ENCODE measurements at places on chromosomes 2 and 18.

- DNase-seq = no peak
These were observed 22.8 kb downstream of the GLI2 start for GRCh38 chr2:120758181-120759144.

DNA sequence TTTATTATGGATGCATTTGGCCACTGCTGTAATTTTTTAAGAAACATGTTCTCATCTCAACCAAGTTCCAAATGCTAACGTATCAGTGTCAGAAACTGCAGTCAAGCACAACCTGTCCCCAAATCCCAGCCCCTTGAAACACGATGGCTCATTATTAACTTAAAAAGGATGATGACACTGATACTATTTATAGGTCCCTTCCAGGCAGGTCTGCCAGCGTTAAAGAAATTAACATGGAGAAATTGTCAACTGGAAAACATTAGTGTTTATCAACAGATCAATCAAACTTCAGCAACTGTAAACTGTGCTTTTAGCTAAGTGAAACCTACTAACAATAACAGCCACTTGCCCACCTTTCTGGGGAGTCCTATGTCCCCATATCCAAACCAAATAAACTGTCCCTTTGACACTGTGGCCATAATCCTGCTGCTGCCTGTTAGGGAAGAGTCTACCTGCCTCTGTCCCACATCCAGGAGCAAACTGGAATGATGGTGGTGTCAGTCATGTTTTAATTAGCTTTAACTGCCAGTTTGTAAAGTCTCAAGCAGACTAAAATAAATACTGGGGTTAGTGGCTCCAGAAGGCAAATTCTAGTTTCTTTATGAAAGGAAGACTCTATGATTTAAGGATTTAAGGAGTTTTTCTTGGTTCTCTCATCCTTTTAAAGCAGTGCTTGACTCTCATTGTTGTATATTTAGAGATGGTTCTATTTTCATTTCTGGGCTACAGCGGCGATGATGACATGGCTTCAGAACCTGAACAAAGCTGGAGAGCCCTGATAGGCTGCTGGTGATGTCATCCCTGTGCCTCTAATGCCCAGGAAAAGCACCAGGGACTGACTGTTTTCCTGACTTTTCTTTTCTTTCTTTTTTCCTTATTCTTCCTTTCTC is 583.6 kb upstream of the PIK3C3 start:
- no peak for DNase-seq

DNA sequence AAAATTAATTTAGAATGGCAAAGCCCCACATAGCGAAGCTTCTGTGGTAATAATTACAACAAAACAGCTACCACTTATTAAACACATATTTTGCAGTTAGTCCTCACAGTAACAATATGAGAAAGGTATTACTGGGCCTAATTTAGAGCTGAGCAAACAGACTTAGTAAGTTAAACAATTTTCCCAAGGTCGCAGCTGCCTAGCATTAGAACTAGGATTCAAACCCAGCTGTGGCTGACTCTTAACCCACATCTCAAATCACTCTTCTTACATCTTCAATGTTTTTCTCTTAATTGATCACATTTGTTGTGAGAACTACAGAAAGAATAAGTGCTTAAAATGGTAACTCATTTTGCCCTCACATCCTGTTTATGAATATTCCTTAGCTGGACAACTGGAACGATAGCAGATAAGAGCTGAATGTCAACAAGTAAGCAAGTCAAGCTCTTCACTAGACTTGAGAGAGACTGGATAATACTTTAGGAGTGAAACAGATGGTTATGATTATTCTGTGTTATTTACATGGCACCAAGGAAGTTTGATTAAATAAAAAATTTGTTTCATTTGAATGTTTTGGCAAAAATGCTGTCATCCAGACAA is 59.4 kb upstream of the TMEM17 start:
- no peak for DNase-seq

- DNase-seq = no peak
These were observed 84.6 kb downstream of the PLCL1 start for GRCh38 chr2:197889041-197889440.

DNA sequence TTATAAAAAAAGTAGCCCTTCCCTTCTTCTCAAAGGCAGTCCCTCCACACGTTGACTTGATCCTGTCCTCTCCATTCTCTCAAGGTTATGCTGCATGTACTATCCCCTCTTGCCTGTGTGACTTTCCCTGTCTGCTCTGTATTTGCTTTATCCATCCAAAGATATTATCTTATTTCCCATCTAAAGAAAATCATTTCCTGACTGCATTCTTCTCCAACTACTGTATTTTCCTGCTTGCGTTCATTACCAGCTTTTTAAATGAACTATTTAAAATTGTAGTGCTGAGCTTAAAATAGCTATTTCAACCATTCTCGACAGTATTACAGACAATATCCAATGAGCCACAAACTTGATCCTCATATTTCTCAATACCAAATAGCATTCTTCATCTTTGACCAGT is 716.0 kb upstream of the REG3G start:
- DNase-seq = no peak

DNA sequence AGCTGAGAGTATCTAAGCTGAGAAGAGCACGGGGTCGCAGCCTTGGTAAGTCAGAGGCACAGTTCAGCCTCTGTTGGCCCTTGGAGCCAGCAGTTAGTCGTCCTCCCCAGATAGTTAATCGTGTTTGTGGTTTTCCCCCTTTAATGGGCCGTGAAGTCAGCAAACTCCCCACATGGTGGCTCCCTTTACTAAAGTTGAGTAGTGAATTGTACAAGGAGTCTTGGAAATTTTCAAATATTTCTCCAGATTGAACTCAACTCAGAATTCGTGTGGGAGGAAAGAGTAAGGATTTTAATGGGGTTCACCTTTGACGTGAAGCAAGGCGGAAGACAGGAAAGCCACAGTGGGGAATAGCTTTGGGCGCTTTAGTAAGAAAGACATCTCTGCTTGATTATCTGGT is 2.4 kb upstream of the ADCYAP1 start:
- no peak for DNase-seq

GRCh38 chr18:62981566-62981965 is 266.2 kb downstream of the PHLPP1 start:
- no peak for DNase-seq

DNA sequence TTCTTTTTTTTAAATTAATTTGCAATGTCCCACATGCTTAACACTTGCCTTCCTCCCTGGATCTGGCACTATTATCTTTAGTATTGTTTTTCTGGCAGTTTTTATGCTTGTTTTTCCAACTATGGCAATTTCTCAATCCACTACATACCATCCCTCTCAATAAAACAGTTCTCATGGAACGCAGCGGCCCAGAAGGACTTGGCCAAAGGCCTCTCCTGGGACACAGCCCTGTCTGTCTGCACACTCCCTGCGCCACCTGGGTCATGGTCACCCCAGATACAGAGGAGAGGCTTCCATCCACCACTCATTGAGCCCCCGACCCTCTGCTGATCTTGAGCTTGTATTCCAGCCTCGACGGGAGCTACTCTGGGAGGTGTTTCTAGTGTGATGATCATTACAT is 91.2 kb downstream of the TWIST2 start:
- no peak for DNase-seq

GRCh38 chr2:620004-620403 is 57.2 kb downstream of the TMEM18 start:
- DNase-seq = no peak

DNA sequence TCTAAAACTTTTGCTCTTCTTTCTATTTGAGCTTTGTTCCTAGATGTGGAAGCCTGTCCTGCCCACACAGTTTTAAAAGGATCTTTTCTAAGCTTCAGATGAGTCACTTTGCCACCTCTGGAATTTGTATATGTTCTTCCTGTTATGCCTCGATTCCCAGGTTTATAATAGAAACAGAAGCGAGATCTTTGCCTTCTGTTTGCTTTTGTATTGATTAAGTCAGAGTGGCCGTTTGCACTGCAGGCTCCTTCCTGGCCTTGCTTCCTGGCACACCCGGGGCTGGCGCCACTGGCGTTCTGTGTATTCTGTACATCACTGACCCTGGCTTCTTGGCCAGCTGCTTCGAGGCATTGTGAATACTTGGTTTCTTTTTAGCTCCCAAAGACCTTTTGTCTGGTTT is 91.8 kb downstream of the MTCL1 start:
- no peak for DNase-seq

DNA sequence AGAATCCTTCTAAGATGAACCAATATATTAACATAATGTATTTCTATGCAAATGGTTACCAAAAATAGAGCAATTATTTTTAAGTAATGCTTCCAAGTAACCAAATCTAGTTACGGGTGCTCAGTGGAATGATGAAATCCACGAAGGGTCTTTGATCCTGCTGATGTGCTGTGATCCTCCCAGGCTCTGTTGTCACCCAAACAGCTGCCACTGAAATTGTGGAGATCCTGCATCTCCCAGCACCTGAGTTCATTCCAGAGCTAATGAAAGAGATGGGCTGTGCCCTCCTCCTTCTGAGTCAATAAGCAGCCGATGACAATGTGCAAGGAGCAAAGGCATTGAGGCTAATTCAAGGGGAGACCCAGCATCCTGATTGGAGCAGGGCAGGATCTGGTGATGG is 362.4 kb upstream of the SOX11 start:
- no peak for DNase-seq

DNA sequence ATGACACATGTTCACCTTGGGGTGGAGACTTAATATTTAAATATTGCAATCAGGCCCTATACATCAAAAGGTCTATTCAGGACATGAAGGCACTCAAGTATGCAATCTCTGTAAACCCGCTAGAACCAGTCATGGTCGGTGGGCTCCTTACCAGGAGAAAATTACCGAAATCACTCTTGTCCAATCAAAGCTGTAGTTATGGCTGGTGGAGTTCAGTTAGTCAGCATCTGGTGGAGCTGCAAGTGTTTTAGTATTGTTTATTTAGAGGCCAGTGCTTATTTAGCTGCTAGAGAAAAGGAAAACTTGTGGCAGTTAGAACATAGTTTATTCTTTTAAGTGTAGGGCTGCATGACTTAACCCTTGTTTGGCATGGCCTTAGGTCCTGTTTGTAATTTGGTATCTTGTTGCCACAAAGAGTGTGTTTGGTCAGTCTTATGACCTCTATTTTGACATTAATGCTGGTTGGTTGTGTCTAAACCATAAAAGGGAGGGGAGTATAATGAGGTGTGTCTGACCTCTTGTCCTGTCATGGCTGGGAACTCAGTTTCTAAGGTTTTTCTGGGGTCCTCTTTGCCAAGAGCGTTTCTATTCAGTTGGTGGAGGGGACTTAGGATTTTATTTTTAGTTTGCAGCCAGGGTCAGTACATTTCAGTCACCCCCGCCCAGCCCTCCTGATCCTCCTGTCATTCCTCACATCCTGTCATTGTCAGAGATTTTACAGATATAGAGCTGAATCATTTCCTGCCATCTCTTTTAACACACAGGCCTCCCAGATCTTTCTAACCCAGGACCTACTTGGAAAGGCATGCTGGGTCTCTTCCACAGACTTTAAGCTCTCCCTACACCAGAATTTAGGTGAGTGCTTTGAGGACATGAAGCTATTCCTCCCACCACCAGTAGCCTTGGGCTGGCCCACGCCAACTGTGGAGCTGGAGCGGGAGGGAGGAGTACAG is 108.1 kb downstream of the XRCC5 start:
- no peak for DNase-seq

DNA sequence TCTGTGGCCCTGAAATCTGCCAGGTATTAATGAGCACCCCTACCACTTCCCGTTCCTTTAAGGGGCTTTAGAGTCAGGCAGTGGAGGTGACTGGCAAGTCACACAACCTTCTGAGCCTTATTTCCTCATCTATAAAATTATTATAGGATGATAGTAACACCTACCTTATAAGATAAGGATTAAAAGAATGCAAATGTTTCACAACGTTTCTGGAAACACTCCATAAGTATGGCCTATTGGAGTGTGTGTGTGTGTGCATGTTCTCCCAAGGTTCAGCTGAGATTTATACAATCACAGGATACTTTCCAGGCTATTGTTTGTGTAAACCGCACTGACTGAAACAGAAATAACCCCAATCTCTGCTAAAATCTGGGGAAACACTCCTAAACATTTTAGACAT is 176.0 kb downstream of the PDE11A start:
- DNase-seq = no peak

DNA sequence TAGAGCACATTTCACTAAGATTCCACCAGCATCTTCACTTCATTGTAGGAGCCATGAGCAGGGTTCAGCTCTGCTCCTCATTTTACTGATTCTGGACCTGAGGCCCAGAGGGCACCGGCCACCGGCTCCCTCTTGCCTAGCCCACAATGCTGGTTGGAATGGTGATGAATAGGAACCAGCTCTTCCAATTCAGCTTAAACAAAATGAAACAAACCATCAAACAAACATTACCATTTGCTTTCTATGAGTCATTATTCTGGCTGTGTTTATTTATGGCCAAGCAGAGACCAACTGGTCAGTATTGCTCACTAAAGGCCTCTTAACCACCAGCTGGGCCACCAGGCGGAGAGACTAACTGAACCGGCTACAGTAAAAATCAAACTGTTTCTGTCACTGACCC is 176.7 kb downstream of the MTX2 start:
- no peak for DNase-seq

GRCh38 chr2:66481100-66481549 is 46.2 kb downstream of the MEIS1 start:
- DNase-seq = no peak

DNA sequence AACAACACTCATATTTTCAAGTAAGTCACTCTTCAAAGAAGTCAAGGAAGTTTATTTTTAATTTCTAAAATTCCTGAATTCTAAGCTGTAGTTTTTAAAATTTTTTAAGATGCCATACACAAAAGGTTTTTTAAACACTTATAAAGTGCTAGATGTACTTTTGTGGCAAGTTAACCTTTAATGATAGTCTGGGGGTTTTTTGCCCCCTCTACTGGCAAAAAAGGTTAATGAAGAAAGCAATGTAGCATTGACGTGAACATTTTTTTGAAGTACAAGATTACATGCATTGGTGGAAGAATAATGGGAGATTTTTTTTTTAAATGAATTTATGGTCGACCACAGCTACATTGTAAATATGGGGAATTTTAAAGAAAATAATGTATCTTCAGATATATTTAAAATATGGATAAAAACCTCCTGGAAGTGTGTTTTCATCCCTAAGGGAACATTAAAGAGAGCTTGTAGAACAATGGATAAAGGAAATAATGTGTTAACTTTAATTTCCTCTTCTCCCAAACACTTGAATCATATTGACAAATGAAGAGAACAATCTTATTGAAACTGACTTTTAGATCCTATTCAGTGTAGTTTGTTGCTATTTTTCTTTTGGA is 12.6 kb downstream of the ITPRID2 start:
- no peak for DNase-seq

- DNase-seq = no peak
These were observed 32.2 kb downstream of the RTP5 start for GRCh38 chr2:241901500-241902351.

- no peak for DNase-seq
These were observed 248.8 kb downstream of the MREG start for GRCh38 chr2:215764441-215765048.

DNA sequence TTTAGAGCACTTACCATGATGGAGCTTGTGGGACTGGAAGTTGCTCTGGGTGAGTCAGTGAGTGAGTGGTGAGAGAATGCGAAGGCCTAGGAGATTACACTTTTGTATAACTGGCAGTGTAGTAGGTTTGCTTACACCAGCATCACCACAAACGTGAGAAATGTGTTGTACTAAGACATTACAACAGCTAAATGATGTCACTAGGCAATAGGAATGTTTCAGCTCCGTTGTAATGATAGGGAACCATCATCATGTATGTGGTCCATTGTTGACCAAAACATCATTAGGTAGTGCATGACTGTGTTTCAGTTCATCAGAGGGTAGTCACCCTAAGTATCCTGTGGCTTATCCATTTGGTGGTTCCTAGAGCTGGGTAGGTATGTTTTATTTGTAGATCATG is 11.9 kb downstream of the ZNF407 start:
- no peak for DNase-seq

GRCh38 chr2:172788871-172789270 is 53.2 kb downstream of the RAPGEF4 start:
- no peak for DNase-seq

Data from stimulated activated CD8-positive, alpha-beta memory T cell treated with anti-CD3 and anti-CD28 coated beads, Interleukin-2, amount 100 ng/mL, for 48 hours (primary cell).